COR-L47 (cell line): ENCODE measurements at places on chromosomes 3 and 15.

DNA sequence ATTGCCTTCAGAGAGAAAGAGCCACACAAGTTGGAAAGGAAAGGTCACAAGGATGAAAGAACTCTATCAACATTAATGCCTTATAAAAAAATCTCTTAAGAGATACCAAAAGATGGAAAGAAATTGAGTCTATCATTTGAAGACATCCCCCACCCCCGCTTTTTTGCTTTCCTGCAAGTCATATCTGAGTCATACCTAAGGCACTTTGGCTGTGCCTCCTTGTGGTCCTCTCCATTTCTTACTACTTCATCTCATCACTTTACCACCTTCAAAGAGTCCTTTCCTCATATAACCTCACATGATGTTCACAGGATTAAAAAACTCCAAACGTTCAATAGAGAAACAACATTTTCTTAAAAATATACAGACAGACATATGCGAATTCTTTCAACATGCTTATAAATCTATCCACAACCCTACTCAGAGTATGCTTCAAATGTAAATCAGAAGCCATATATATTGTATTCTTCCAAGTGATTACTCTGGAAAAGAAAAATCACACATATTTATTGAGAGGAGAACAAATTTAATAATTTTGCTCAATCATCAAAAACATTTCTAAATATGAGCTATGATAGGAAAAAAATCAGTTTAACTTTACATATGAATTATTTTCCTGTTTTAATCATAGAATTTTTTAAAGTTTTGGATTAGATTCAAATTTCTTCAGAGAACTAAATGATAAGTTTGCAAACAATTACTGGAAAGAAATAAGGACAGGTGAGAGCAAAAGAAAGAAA, 1003.9 kb upstream of the CFAP20DC start:
- no peak for DNase-seq

- DNase-seq, result peak; percentile 72
Observed at GRCh38 chr15:74374648-74375302, 7.3 kb upstream of the CYP11A1 start.

- no peak for DNase-seq
Observed at GRCh38 chr15:71807125-71807629, 3.2 kb upstream of the NR2E3 start.

DNA sequence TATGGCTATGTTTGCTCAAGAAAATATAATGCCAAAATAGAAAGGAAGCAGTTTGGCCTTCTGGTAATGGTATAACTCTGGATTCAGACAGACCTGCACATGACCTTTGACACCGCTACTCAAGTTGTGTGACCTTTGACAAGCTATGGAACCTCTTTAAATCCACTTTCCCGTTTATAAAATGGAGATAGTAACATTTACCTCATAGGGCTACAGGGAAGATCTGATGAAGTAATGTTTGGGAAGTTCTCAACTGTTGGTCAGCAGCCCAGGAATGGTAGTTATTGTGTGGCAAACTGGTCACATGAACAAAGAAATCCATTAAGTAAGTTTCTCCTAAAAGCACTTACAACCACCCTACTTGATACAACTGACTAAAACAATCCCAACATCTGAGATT, 95.1 kb upstream of the PHLDB2 start:
- DNase-seq, result no peak

GRCh38 chr15:57559875-57560274, 31.8 kb upstream of the MYZAP start:
- DNase-seq, result peak; percentile 44

DNA sequence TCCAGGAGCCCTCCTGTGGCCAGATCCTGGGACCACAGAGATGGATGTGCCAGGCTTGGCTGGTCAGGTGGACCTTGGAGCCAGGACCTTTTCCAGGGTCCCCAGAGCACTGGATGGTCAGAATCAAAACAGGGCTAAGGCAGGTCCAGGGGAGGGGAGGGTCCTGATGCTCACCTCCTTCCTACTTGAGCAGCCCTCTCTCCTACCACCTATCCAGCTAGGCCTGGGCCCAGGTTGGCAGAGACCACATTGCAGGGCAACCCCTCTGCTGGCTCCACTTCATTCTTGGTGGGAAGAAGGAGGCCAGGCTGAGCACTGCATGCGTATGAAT, 28.5 kb upstream of the SFMBT1 start:
- DNase-seq, result no peak

- no peak for DNase-seq
Observed at GRCh38 chr15:101620671-101621070, 31.5 kb downstream of the TM2D3 start.

DNA sequence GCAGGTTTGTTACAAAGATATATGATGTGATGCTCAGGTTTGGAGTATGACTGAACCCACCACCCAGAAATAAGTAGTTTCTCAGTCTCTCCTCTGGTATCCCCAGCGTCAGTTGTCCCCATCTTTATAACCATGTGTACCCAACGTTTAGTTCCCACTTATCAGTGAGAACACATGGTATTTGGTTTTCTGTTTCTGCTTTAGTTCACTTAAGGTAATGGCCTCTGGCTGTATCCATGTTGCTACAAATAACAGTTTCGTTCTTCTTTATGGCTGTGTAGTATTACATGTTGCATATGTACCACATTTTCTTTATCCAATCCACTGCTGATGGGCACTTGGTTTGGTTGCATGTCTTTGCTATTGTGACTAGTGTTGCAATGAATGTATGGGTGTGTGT, 132.3 kb downstream of the LMLN start:
- DNase-seq, result no peak

GRCh38 chr15:81786776-81787175, 259.0 kb downstream of the MEX3B start:
- DNase-seq, result no peak

- DNase-seq, result no peak
Observed at GRCh38 chr3:25587526-25587925, 77.2 kb downstream of the TOP2B start.

- no peak for DNase-seq
Observed at GRCh38 chr3:4853749-4854140, 125.5 kb upstream of the BHLHE40 start.

DNA sequence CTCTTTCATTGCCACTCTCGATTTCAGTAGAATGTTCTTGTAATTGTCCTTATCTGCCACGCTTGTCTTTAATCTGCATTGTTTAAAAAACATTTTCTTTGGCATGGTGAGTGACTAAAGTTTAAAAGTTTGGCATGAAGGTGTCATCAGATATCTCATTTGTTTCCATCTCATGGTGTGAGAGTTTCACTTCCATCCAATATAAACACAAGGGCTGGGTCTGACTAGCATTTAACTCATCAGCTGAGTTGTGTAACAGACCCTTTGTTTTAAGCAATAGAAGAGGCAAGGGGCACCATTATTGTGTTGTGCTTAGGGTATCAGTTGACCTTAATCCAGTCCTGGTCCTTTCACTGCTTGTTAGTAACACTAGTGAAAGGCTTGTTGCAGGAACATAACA, 49.9 kb upstream of the IL12A start:
- no peak for DNase-seq

DNA sequence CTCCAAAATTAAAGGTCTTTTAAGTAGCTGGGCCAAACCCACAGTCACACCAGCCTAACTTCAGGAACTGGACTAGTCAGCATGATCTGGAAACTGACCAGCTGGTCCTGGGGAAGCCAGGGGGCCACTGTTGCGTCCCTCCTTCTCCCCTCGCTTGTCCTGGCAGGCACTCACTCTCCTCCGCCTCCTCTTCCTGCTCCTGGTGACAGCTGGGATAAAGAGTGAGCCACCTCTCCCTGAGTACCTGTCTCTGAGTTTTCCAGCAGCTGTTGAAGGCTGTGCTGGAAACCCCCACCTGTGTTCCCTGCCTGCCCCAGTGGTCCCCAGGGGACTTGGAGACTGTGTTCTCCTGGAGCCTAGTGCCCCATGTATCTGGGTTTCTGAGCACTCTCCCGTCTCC, 56.0 kb downstream of the FGD5 start:
- DNase-seq, result no peak

DNA sequence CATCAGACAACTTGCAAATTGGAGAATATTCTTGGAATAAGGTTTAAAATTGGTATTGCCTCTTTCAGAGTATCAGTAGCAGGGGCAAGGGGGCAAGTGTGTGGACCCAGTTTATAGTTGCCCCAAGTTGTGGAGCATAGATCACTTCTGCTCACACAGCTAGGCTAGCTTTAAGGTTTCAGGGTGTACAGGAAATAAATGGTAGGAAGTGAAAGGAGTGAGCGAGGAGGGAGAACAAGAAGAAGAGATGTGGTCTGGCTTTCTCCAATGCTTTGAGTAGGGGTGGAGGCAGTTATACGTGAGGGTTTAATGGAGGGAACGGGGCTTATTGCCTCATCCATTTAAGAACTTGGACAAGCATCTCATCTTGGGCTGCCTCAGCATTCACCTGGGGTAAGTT, 290.0 kb upstream of the CFAP20DC start:
- DNase-seq, result no peak

DNA sequence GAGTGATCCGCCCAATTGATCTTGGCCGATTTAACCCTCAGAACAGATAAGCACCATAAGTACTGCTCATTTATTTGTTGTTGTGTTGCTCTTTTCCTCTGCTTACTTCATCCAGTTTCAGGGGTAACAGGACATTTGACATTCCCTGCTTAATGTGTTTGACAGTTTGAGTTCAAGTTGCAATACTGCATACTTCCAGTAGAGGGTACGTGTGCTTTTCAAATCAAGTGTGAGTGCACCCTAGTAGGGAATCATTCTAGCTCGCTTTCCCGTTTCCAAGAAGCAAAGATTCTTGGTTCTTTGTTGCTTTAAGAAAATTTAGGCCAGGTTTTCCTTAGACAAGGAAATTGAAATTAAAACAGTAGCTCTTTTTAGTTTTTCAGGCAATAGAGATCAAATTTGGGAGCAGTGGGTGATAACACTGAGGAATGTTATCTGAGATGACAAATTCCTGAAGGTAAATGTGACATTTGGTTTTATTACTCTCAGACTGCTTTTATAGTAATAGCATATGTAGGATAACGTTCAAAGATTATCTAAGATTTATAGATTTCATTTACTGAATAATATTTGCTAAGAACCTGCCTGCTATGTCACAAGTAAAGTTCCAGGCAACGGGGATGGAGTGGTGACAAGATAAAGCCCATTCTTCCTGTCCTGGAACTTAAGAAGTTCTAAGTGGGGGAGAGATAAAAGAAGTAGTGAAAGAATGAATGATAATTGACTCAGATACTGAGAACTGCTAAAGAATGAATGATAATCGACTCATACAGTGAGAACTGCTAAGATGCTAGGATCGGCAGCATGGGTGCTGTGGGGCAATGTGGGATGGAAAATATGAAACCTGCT, 73.3 kb downstream of the SYNPR start:
- no peak for DNase-seq

- DNase-seq, result no peak
Observed at GRCh38 chr15:80635953-80636352, 59.2 kb upstream of the ABHD17C start.

DNA sequence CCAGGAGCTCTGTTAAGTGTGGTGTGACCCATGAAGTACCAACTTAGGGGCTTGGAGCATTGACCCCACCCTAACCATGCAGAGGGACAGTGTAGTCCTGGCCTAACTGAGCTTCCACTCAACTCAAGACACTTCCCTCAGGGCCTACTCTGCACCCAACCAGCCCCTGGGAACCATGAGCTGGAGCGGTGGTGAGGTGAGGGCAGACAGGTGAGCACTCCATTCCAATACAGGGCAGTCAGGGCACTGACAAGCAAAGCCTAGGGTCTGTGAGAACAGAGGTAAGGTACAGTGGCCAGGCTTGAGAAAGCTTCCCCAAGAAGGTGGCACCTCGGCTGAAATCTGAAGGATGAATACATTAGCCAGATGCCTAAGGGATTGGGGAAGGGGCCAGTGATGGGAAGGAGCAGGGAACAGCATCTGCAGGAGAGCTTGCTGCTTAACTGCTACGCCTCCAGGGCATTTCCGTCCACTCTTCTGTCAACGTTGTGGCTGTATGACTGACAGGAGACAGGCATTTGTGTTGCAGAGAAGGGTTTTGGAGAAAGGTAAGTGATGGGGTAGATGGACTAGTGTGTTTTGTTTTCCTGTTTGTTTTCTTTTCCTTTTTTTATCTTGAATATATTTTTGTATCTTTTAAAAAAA, 243.5 kb upstream of the TRIM42 start:
- DNase-seq, result no peak

DNA sequence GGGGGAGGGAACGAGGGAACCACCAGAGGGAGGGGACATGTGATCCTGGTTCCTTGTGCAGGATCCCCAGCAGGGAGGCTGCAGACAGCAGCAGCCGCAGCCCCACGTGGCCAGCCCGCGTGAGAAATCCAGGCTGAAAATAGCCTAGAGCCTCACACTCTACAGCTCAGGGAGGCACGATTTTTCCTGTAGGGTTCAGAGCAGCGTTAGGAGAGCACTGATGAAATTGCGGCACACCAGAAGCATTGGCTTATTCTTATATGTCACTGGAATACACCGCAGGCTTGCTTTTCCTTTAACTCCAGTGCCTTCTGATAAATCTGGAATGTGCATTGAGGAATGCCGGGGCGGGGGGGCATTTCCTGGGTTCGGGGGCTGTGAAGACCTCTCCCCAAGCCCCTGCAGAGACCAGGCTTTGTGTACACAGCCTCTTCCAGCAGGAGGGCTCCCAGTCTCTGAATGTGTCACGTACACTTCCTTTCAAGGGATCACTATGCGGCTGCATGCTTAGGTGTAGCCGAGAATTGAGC, 193.0 kb downstream of the ATP10A start:
- DNase-seq, result peak; percentile 58

DNA sequence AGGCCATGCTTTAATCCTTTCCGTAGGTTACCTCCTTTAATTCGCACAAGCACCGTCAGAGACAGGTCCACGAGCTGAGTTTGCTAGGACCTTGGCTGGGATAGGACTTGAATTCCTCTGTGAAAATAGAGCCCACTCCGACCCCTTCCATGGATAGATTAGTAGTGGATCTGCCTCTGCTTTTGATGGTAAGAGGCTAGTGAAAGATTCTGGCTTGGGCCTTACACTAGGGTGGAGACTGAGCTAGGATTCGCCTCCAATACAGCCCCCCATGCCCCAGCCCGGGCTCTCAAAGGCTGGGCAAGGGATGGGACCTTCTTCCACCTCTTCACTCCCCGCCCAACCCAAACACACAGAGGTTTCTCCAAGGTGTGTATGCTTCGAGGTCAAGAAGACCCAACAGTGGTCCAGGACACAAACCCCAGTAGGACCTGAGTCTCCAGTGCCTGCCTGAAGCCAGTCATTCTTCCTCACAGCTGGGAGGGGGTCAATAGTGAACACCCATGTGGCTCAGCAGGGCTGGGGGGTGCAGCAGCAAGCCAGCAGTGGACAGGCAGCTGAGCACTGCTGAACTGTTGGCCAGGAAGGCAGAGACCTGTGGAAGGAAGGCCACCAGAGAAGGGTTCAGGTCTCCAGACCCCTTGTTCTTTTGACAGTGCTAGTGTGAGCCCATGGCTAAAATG, 75.7 kb downstream of the SPSB4 start:
- no peak for DNase-seq

DNA sequence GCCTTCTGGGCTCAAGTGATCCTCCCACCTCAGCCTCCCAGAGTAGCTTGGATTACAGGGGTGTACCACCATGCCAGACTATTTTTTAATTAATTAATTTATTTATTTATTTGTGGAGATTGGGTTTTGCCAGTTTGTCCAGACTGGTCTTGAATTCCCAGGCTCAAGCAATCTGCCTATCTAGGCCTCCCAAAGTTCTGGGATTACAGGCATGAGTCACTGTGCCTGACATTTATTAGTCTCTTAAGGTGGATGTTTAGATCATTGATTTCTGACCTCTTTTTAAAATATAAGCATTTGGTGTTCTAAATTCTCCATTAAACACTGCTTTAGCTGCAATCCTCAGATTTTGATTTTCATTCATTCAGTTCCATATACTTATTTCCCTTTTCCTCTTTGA, 15.6 kb downstream of the FBXW12 start:
- DNase-seq, result no peak

GRCh38 chr3:27544372-27544865, 60.2 kb upstream of the SLC4A7 start:
- DNase-seq, result no peak

GRCh38 chr3:50603261-50604109, 8.1 kb downstream of the CISH start:
- DNase-seq, result no peak
